Bronchial epithelial cell (primary cell): ENCODE measurements at places on chromosomes 4 and X. TPM values are rescaled to one million over a fixed set of nuclear protein-coding genes. Genes with fewer than 3 reads are reported as not detected.

Gene TMEM144
- total RNA-seq = 4.2 and 6.9 TPM in 2 replicates

Gene MAPK10
- 3.4 and 5.4 TPM in 2 replicates for total RNA-seq

Gene UGT2B17
- total RNA-seq = 0.13 TPM in 1 of 2 replicates, not detected in the other

Gene PRKX
- 44.7 and 49.0 TPM in 2 replicates for total RNA-seq

Gene CRMP1
- 0.13 TPM in 1 of 2 replicates, not detected in the other for total RNA-seq

Gene IL13RA2
- total RNA-seq = 15.4 and 17.1 TPM in 2 replicates

Gene DUSP9
- total RNA-seq = 0.77 and 1.3 TPM in 2 replicates

Gene AMOT
- total RNA-seq = under 0.01 TPM in 1 of 2 replicates, not detected in the other
